ENCODE measurements at places on chromosomes 16 and 17.

- DNase-seq, result no peak
These were observed 9.2 kb upstream of the SERPINF1 start for GRCh38 chr17:1752425-1753262.

- DNase-seq, result no peak
These were observed 332.1 kb downstream of the SLC39A11 start for GRCh38 chr17:72760368-72760767.

- DNase-seq, result no peak
These were observed 336.1 kb upstream of the TBX2 start for GRCh38 chr17:61063528-61063927.

GRCh38 chr16:65521633-65522328 lies 399.9 kb upstream of the CDH11 start:
- DNase-seq, result no peak

- no peak for DNase-seq
These were observed 624.3 kb upstream of the SOX9 start for GRCh38 chr17:71496552-71496951.

DNA sequence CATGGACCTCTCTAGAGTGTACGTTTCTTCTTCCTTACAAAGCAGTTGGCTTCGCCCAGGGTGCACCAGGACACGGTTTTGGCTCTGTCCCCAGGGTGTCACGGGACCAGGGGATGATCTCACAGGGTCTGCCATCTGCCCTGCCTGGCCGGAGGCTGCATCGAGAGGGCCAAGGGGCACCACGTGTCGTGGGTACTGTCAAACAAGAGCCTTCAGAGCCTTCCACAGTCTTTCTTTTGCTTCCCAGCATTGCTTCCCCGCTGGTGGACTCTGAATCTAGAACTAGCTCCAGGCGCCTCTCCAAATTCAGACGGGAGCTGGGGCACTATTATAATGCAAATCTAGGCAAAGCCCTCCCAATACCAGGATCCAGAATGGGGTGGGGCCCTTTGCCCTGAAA lies 47.9 kb downstream of the MAPT start:
- DNase-seq, result no peak

DNA sequence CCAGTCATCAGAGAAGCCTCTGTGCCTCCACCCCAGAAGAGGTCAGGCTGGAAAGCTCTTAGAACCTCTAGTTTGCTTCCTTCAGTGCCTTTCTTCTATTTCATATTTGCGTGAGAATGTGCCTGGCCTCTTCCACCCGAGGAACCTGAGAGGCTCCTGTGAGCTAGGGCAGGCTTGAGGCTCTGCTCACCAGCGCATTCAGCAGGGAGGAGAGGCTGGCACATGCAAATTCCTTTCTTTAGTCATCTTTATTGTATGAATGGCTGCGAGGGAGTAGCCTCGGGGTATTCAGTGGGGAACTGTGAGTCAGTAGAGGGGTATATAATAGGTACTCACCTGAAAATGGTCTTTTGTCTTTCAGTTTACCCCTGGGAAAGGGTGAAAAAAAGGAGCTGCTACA lies 268.3 kb downstream of the ABCC12 start:
- no peak for DNase-seq

- DNase-seq, result no peak
These were observed 36.7 kb downstream of the SEC14L5 start for GRCh38 chr16:4994719-4995434.

GRCh38 chr17:79952265-79952877 lies 83.3 kb downstream of the TBC1D16 start:
- no peak for DNase-seq

DNA sequence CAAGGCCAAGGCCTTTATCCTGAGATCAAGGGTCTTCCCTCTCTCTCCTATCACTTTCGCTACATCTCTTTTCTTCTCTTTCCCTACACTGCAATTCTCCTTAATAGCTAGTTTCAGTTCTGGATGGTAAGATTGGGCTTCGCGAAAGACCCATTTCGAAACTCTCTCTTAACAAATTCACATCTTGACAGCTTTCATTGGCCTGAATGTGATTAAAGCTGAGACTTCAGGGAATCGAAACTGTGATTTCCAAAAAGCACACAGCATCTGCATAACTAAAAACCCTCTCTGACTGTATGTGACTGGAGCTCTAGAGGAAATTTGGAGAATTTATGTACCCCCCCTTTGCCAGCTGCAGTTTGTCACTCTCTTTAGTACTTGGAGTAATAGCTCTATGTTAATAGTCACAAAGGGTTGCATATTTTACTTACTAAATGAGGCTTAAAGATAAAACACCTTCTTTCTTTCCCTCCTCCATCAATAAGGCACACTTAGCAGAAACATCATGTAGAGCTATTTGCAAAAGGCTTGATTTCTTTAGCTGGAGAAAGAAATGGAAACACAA lies 105.3 kb upstream of the FAM20A start:
- DNase-seq, result no peak

DNA sequence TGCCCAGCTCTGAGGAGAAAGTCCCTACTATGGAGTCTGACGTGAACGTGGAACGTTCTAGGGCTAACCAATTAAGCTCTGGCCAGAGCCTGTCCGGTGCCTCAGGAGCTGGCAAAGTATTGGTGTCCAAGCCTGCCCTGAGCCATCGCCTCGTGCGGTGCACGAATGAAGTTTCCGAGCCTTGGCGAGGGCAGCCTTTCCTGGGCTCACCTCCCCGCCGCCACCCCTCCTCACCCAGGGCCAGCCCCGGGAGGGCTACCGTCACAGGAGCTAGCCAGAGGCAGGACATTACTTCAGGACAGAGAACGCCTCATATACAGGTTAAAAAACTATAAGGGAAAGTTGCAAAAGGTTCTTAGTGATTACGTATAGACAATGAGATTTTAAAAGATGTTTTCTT lies 23.6 kb upstream of the TRAP1 start:
- no peak for DNase-seq

DNA sequence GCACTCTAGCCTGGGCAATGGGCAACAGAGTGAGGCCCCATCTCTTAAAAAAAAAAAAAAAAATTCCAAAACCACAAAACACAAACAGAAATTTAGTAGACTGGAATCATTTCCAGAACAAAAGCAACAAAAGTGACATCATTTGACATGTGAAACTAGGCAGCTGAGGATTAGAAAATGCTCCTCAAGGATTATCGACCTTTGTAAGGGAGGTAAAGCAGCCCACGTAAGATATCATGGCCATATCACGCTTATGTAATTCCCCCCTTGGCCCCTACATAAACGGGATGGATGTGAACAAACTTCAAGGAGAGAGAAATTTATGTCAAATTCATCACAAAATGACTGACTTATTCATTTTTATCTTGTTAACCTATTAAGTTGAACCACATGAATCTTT lies 83.3 kb downstream of the WDR59 start:
- DNase-seq, result no peak

DNA sequence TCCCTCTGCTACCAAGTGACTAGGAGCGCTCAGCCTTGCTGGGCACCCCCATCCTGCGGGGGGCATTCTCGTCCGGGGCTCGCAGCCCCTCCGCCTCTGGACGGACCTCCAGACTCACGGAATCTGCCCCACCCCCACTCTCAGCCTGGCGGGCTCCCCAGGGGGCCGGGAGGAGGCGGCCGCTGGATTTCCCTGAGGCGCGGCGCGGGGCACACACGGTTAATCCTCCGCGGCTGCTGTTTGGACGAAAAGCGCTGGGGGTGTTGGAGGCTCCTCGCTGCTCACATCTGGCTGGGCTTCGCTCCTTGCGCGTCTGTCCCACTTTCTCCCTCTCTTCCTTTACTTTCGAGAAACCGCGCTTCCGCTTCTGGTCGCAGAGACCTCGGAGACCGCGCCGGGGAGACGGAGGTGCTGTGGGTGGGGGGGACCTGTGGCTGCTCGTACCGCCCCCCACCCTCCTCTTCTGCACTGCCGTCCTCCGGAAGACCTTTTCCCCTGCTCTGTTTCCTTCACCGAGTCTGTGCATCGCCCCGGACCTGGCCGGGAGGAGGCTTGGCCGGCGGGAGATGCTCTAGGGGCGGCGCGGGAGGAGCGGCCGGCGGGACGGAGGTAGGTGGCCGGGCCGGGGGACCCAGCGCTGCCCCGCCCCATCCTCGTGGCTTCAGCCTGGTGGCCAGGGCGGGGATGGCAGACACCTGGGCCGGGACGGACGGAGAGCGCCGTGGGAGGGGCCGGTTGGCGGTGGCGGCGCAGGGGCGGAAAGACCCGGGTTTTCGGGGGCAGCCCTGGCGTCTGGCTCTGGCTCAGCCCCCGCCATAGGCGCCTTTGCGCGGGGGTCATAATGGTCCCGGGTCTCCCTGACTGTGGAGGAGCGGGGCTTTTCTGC lies at the start of gene C1QTNF1:
Gene C1QTNF1 (plus strand): TSS at position 284 of the 886 bp plus-strand sequence. CDS start 19,800 bp downstream, outside the sequence.
- no peak for DNase-seq

- no peak for DNase-seq
These were observed 41.7 kb downstream of the PIPOX start for GRCh38 chr17:29084541-29085146.

DNA sequence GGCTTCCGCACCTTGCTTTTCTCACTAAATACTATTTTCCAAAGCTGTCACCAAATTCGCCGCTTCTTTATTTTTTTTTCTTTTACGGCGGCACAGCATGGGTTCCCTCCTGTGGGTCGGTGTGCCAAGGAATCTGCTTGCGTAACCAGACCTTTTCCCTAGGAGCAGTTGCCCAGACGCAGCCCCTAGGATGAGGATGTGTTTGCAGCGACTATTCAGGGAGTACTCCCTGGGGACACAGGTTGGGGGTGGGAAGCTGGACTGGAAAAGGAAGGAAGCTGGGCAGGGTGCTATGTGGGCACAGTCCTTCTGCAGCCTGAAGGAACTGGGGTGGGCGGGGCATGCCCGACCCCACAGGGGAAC lies 49.0 kb upstream of the ZCCHC14 start:
- no peak for DNase-seq

- no peak for DNase-seq
These were observed 62.5 kb downstream of the WDR59 start for GRCh38 chr16:74922150-74923138.

Measured in activated CD8-positive, alpha-beta memory T cell treated with anti-CD3 and anti-CD28 coated beads, Interleukin-2, amount 50 U/mL, for 4 hours (primary cell).